Vagina (tissue), 2 donors: ENCODE measurements at places on chromosomes 16 and 17.

GRCh38 chr16:30113031-30113710 lies at the start of gene GDPD3:
Gene GDPD3, minus strand, starts transcription at chr16:30113537. Its CDS starts 59 bp downstream, at chr16:30113478.
- no peak for DNase-seq

- no peak for DNase-seq
These were observed 21.7 kb upstream of the SMURF2 start for GRCh38 chr17:64683796-64684195.

GRCh38 chr17:82126556-82127314 lies 28.7 kb upstream of the FASN start:
- DNase-seq = no peak

- DNase-seq = no peak
These were observed 19.7 kb downstream of the GOSR2 start for GRCh38 chr17:46942441-46943217.

- no peak for DNase-seq
These were observed 217.0 kb upstream of the DYNLRB2 start for GRCh38 chr16:80323808-80324195.

DNA sequence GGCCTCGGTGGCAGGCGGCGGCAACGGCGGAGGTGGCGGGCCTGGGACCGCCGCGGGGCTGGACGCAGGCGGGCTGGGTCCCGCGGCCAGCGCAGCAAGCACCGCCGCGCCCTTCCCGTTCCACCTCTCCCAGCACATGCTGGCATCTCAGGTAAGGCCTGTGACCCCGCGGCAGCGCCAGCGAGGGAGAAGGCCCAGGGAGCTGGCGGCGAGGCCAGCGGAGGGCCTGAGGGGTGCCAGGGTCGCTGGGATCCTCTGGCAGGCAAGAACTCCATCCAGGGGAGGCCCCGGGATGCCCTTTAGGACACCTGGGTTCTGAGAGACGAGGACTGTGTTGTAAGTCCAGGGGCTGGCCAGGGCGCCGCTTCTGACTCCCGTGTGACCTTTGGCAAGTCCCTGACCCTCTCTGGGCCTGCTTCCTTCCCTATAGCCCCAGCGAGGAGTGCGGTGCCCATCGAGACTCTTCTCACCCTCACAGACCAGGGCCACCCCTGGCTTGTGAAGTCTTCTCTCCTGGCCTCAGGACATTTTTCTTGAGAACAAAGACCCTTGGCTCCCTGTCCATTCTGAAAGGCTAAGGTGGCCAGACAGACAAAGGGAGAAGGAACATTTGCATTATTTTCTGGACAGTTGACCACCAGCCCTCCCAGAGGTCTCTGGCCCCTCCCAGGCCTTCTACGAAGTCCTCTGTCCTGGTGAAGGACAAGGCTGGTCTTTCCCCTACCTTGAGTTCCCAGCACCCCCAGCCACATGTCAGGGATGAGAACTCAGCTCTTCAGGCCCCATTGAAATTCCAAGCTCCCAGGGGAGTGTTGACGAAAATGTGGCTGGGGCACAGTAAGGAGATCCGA lies 6.3 kb downstream of the TBX2 start:
- no peak for DNase-seq

DNA sequence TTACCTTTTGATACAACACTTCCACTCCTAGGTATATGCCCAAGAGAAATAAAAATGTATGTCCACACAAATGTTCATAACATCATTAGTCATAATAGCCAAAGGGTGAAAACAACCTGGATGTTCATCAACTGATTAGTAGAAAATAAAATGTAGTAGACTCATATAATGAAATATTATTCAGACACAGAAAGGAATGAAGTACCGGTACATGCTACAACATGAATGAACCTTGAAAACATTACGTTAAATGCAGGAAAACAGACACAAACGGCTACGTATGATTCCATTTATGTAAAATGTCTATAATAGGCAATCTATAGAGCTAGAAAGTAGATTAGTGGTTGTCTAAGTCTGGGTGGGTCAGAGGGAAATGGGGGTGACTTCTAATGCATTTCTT lies 358.5 kb downstream of the CA10 start:
- DNase-seq = no peak
